ENCODE measurements at places on chromosomes 11 and 22.

DNA sequence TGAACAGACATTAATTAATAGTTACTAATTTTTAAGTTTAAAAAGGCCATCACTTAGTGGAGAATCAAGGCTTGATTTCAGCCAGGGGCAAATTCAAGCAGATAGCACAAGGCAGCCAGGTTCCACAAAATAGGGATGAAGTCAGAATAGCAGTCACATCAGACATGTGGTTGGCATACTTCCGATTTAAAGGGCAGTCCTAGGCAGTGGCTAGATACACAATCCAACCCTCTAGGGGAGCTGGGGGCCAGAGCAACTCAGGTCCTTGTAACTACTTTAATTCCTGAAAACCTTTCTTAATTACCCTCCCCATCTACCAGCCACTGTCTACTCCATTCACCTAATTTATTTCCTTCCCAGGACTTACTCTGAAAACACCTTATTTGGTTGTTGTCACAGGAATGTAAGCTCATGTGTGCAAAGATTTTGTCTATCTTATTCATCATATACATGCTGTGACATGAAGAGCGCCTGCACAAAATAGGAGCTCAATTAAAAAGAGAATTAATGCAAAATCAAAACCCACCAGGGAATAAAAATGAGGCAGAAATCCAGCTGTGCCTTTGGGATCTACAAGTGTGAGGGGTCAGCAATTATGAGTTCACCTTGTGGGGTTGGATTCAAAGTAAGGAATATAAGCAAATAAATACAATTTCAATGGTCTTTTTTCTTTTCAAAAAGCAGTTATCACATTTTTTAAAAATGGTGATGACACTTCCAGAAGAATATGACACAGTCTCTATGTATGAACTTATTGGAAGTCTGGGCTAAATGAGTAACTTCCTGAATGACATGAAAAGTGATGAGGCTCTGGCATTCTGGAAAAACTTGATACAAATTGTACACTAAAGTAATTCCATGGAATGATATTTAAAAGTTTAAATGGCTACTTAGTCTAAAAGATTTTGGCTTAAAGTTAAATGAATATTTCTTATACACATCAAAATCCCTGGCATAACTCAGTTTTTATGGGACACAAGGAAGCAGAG is 53.8 kb downstream of the COPB1 start:
- no peak for DNase-seq

DNA sequence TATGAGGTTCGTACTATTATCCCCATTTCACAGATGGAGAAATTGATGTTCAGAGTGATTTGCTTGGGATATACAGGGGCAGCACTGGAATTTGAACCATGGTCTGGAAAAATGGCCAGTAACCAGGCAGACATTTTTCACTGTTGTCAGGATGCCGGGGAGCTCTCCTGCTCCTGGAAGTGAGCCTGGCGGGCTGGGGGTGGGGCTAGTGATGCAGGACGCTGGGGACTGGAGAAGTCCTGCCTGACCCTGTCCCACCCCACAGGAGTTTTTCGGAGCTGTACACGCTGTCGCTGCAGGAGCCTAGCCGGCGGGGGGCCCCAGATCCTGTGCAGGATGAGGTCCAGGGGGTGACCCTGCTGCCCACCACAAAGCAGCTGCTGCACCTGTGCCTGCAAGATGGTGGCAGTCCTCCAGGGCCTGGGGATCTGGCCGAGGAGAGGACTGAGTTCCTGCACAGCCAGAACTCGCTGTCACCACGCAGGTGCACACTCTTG is 11.1 kb downstream of the SIPA1 start:
- no peak for DNase-seq

DNA sequence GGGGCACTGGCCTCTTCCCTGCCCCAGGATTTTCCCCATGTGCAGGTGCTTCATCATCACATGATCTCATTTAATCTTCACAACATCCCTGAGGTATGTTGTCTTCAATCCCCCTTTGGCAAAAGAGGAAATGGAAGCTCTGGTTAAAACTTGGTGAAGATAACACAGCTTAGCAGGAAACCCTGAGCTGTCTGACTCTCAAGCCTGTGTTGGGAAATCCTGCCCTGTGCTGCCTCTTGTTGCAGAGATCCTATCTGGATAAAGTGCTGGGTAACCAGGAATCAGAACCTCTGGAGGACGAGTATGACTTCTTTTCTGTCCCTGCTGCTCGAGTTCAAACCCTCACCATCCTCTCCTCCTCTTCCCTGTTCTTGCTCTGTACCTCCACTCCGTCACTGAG is 13.1 kb upstream of the E2F8 start:
- DNase-seq: no peak

DNA sequence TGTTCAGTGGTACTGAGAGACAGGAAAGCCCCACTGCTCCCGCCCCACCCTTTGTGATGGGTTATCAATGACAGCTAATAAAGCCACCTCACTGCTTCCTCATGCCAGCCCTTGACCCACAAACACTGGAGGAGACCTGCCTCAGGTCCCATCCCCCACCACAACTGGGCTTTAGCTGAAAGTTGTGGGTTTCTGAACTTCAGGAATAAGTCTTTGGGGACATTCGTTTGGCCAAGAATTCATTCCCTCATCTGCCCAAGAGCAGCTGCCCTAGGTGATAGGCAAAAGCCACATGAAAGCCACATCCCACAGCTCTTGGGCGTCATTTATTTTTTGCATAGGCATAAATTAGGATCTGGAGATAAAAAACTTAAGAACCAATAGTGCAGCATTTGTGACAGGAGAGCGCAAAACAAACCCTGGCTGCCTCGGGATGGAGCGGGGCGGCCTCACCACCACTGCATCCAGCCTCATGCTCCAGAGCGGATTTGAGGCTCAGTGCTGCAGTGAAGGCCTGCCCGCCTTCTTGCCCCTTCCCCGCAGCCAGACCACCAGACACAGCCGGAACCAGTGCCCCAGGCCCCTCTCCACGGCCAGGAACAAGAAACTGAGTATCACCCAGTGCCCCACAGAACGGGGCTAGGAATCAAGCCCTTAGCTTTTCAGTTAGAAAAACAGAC is 21.2 kb downstream of the SUN2 start:
- DNase-seq: no peak

- no peak for DNase-seq
These were observed 409.2 kb downstream of the TBC1D22A start for GRCh38 chr22:47171441-47172221.
